ENCODE measurements at places on chromosomes 3 and 15. TPM values are rescaled to one million over a fixed set of nuclear protein-coding genes. Genes with fewer than 3 reads are reported as not detected.

CACNA2D2 gene
- total RNA-seq = not detected

MRPL47 gene
- total RNA-seq = 101 TPM

TMPRSS7 gene
- not detected for total RNA-seq

DAZL gene
- total RNA-seq = not detected

SENP8 gene
- total RNA-seq = 0.84 TPM

RETNLB gene
- not detected for total RNA-seq

FILIP1L gene
- total RNA-seq = 31.5 TPM

RTP4 gene
- 1.6 TPM for total RNA-seq

SLC6A20 gene
- total RNA-seq = not detected

ANKRD63 gene
- total RNA-seq = not detected

OIP5 gene
- 27.5 TPM for total RNA-seq

ADAMTS9 gene
- not detected for total RNA-seq

UNC45A gene
- 64.2 TPM for total RNA-seq

GABRR3 gene
- not detected for total RNA-seq

VWA5B2 gene
- total RNA-seq = not detected

WNT5A gene
- total RNA-seq = 21.7 TPM

CA12 gene
- total RNA-seq = 4.8 TPM

CCR9 gene
- total RNA-seq = not detected

CCR8 gene
- total RNA-seq = not detected

PP2D1 gene
- not detected for total RNA-seq

MKRN3 gene
- 12.4 TPM for total RNA-seq

MTMR10 gene
- total RNA-seq = 2.4 TPM

VIPR1 gene
- not detected for total RNA-seq

DNAJA4 gene
- total RNA-seq = not detected

ALS2CL gene
- 0.69 TPM for total RNA-seq

CDHR4 gene
- total RNA-seq = 0.10 TPM

ACVR2B gene
- 1.1 TPM for total RNA-seq

ST6GAL1 gene
- total RNA-seq = 5.6 TPM

CCDC54 gene
- not detected for total RNA-seq

GPR176 gene
- total RNA-seq = 59.6 TPM

MME gene
- total RNA-seq = 0.47 TPM

STARD9 gene
- total RNA-seq = 0.10 TPM

SLC22A13 gene
- total RNA-seq = not detected

DUOXA2 gene
- not detected for total RNA-seq

SCN11A gene
- not detected for total RNA-seq

STOML1 gene
- 45.3 TPM for total RNA-seq

MAGEL2 gene
- not detected for total RNA-seq

STRA6 gene
- 1.4 TPM for total RNA-seq

EIF2A gene
- 208 TPM for total RNA-seq
